Right ventricle myocardium superior (tissue), 1 donor: ENCODE measurements at places on chromosomes 13 and 19. TPM values are rescaled to one million over a fixed set of nuclear protein-coding genes. Genes with fewer than 3 reads are reported as not detected.

TMEM86B gene
- 2.3 TPM for total RNA-seq

ZNF844 gene
- total RNA-seq, result 12.4 TPM

KLK12 gene
- not detected for total RNA-seq

TEX30 gene
- total RNA-seq, result 7.8 TPM

ZNF101 gene
- 2.9 TPM for total RNA-seq

MBD3L2 gene
- total RNA-seq, result not detected

NDUFA13 gene
- 1,367 TPM for total RNA-seq

N4BP2L1 gene
- total RNA-seq, result 3.7 TPM

LILRA1 gene
- total RNA-seq, result 0.48 TPM

FUT6 gene
- not detected for total RNA-seq

MCF2L gene
- 38.1 TPM for total RNA-seq

ARGLU1 gene
- total RNA-seq, result 25.6 TPM

TYROBP gene
- 28.3 TPM for total RNA-seq

CATSPERD gene
- not detected for total RNA-seq
